ENCODE measurements at places on chromosomes 6 and 20.

DNA sequence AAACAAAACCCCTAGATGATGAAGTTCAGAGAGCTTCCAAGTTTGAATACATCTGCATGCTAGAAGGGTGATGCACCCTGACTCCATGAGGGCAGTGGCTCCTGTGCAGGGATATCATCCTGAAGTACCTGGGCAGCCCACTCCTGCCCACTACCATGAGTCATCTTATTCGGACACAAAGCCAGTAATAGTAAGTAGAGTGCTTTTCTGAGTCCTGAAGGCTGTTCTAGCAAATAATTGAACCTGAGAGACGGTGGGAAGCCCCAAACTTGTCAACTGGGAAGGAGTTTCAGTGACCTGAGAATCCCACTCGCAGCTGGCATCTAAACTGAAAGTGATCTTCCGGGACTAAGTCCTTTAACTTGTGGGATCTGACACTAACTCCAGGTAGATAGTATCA lies 152.9 kb upstream of the COL21A1 start:
- no peak for DNase-seq

GRCh38 chr20:32442630-32443373 lies 84.7 kb downstream of the ASXL1 start:
- DNase-seq = no peak

- no peak for DNase-seq
Measured at GRCh38 chr20:34621383-34622367, 55.2 kb downstream of the PIGU start.

DNA sequence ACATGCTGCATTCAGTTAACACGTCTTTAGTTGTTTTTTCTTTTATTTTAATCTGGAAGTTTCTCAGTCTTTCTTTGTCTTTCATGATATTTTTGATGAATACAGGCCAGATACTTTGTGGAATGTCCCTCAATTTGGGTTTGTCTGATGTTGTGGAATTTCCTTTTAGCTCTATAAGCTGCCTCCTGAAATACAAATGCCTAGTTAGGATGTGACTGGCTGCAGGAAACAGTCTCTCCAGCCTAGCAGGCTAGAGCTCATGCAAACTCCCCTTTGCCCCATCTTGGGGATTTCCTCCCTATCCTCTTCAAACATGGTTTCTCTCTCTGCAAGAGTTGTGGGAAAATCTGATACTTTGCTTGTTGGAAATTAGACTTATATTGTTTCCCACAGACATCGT lies 89.3 kb upstream of the JAG1 start:
- DNase-seq = no peak

DNA sequence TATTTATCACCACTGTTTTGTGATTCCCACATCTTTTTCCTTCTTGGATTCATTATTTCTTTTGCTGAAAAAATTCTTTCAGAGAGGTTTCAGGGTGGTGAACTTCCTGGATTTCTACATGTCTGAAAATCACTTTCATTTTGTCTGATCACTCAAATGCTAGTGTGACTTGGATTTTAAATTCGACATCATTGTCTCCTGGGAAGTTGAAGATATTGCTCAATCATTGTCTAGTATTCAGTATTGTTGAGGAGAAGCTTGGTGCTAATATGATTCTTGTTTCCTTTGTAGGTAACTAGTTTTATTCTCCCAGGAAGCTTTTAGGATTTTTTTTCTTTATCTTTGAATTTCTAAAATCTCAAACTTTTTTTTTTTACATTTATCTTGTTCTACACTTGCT lies 45.0 kb downstream of the DNAH8 start:
- DNase-seq = no peak

- DNase-seq = no peak
Measured at GRCh38 chr6:32905078-32905477, 35.8 kb downstream of the HLA-DMB start.

DNA sequence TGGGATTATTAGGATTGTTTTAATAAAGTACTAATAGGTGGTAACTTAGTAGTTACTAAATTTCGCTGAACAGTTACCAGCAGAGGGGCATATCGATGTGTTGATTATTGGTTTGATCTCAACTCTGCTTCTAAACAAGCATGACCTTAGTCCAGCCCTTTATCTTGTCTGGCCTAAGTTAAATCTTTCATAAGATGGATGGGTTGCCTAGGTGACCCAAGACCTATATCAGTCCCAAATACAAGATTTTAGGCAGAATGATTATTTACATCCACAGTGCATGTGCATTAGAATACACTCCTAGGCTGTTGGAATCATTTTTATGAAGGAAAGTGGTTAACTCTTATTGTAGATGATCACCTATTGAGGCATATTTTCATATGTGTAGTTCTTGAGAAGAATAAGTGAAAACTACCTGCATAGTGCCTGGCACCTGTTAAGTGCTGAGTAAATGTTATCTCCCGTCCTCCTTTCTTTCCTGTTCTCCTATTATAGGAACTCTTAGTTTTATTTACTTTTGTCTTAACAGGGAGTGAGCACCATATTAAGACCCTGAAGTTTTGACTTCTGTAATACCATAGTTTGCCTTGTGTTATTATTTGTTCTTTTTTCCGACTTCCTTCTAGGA lies 1.1 kb downstream of the HSF2 start:
- DNase-seq = peak; percentile 54

Measured in NCI-H1417 (cell line).